ENCODE measurements at places on chromosomes 11 and 22. TPM values are rescaled to one million over a fixed set of nuclear protein-coding genes. Genes with fewer than 3 reads are reported as not detected.
A peak's percentile ranks its signal among the peaks of the same experiment; 100 is the strongest.

DNA sequence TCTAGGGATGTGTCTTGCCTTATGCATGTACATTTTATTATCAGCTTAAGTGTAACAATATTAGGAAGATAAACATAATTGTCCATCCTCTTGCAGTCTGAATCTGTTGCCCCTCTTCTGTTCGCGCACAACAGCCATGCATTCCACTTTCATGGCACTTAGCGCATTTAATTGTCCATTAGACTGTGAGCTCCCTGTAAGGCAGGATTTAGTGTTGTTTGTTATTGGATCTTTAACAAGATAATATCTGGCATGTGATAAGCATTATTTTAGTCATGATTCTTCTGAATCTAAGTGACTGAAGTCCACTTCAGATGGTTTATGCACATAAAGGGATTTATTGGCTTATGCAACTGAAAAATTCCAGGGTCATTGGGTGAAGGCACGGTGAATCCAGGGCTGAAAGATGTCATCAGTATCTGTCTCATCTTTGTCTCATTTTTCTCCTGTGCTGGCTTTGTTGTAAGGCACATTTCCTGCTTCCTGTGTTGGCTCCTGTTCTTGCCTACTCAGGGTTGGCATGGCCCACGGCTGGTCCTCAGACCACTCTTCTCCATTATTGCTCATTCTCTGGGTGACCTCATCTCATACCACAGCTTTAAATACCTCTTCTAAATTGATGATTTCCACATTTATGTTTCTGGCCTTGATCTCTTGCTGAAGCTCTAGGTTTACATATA, 37.6 kb downstream of the ATXN10 start:
- no peak for DNase-seq

- DNase-seq = peak; percentile 62
Measured at GRCh38 chr11:12287374-12288211, 89.8 kb upstream of the PARVA start.

- DNase-seq = peak; percentile 48
Measured at GRCh38 chr11:75499423-75500190, 26.1 kb downstream of the GDPD5 start.

- DNase-seq = no peak
Measured at GRCh38 chr11:116707746-116708145, 65.0 kb downstream of the BUD13 start.

- no peak for DNase-seq
Measured at GRCh38 chr22:30457981-30458380, 13.8 kb downstream of the SEC14L3 start.

The COMMD9 gene
- 51.5 TPM for polyA plus RNA-seq

The BBOX1 gene
- 0.04 TPM for polyA plus RNA-seq

The PITPNM1 gene
- polyA plus RNA-seq = 5.3 TPM
